ENCODE measurements at places on chromosomes 16 and 17.
A peak's percentile ranks its signal among the peaks of the same experiment; 100 is the strongest.

- no peak for DNase-seq
These were observed 563 bp downstream of the ST6GALNAC1 start for GRCh38 chr17:76642994-76643393.

DNA sequence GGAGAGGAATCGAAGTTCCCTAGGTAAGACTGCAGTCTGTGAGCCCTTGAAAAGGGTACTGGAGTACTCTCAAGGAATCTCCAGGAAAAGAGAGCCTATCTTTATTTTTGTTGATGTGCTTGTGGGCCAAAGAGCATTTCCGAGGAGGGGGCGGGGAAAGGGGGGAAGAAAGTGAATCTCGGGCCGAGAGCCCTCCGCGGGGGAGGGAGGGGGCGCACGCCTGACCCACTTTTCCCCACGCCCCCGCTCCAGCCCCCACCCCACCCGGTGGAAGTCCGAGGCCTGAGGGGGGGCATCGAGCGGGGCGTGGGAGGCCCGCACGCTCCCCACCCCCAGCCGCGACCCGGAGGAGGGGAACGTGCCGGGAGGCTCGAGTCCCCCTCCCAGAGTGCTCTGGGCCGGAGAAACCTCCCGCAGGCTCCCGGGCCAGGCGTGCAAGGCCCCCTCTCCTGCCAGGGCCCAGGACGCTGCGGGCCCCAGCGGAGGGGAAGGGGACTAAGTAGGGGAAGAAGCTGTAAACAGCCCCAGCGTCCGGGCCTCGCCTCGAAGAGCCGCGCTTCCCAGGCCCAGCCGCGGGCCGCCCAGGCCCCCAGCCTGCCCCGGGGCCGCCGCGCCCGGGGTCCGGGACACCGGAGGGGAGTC, 444 bp downstream of the HELZ start:
- no peak for DNase-seq

DNA sequence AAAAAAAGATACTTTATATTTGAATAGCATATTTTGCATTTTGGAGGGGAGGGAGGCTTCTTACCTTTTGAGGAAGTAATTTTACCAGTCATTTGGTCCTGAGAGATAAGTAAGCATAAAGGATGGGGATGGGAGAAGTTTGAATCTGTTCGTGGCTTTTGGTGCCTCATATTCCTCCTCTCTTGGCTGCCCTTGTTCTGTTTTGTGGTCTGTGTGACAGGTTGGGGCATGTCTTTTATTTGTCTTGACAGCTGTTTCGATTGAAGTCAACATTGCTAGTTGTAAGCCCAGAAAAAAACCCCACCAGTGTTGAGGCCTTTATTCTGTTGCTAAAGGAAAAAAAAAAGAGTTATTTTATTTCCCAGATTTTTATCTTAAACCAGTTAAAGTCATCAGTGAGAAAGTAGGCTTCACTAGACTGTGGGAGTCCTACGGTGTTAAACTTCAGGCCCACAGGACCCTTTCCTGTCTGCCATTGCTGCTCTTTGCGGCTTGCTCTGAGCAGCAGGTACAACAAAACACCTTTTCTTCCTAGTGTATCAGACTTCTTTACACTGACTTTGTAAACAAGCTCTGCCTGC, 11.4 kb downstream of the SLC7A6 start:
- DNase-seq: no peak

GRCh38 chr17:49370971-49371834, 9.2 kb upstream of the ZNF652 start:
- no peak for DNase-seq

GRCh38 chr16:1297018-1297696, 12.3 kb upstream of the UBE2I start:
- peak; percentile 46 for DNase-seq

- DNase-seq: no peak
These were observed 65.9 kb upstream of the HLF start for GRCh38 chr17:55198690-55199370.

GRCh38 chr16:79437764-79438751, 162.5 kb downstream of the MAF start:
- DNase-seq: no peak

GRCh38 chr17:49031965-49032928, 35.1 kb downstream of the IGF2BP1 start:
- peak; percentile 15 for DNase-seq

DNA sequence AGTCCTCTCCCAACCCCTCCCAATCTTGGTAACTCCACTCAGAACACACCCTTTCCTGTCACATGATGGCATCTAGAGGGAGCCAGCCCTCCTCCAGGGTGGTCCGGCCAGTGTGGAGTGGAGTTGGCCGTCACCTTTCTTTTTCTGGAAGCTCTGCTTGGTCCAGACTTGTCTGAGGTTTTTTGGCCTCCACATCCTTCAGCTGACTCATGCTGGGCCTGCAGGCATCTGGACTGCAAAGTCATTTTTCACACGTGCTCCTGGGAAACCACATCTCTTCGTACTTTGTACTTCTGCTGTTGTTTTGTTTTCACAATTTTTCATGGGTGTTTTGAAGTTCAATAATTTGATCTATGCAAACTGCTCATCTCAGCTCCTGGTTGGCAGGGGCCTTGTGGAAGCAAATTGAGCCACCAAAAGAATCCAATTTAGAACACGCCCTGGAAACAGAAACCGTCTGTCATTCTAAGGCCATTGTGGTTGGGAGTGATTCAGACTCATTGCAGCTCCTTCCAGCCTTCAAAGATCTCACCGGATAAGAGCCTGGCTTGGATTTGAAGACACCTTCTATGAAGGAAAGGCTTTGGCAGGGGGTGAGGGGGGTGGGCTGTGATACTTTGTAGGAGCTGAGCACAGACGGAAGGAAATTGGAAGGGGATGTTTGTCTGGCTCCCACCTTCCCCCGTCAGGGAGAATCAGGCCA, 42.4 kb upstream of the NF1 start:
- DNase-seq: no peak

DNA sequence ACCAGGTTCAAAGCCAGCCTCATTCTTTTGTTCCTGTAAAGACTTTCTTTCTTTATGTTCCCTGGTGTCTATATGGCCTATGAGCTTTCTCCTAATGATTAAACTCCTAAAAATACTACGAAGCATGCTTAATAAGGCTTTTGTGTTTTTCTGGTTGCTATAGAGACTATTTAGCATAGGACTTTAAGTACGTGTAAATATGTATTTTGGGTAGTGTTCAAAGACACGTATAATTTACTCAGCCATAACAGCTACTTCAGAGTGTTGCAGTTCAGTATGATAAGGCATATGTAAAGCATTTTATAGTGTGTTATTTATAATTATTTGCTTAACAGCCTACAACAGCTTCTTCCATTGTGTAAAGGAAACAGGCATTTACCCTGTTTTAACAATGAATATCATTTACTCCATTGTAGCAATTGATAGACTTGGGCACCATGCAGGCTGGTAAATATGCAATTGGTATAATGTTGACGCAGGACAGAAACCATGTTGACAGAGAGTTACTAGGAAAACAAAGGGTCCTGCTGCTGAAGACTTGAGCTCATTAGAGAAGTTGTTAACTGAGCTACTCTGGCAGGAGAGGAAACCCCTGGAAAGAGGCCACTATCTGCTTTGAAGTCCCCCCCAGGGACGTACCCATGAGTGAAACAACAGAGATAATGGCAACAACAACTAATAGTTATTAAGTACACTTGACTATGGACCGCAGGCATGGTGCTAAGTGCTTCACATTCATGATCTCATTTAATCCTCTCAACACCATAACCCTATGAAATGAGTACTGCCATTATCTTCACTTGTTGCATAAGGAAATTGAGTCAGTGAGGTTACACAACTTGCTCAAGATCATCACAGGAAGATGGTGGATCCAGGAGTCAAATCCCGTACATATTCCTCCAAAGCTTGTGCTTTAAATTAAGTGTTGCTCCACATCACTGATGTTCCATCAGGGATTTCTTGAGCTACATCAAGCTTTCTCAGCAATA, 342.2 kb upstream of the DYNLRB2 start:
- DNase-seq: peak; percentile 72

GRCh38 chr17:2435181-2435741, 34.4 kb upstream of the MNT start:
- no peak for DNase-seq

DNA sequence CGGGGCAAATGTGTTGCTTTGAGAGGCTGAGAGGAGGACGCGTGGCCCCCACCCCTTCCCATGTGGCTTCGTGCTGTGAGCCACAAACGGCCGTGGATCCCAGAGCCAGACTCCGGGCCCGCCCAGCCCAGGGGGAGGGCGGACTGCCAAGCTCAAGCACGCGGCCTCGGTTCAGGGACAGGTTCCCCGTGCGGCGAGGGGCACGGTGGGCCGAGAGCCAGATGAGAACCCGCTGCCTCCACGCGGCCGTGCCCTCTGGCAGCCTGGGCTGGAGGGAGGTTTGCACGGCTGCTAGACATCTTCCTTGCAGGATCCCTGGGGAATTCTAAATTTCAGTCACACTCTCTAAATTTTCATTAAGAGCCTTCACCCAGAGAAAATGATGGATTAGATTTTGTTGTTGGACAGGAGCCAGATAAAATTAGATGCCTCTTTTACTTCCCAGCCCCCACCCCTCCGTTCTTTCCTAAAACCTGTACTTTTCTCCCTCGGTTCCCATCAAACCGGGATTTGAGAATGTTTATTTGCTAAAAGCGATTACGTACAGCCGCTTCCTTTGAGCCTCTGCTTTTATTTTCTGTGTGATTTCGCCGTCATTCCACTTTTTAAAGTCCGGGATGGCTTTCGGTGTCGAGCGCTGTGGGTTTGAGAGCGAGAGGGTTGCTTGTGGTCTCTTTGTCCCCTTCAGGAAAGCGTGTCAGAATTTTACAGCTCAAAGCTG, 25.0 kb upstream of the GNG13 start:
- no peak for DNase-seq

- no peak for DNase-seq
These were observed 53.5 kb downstream of the SMURF2 start for GRCh38 chr17:64608571-64608981.

DNA sequence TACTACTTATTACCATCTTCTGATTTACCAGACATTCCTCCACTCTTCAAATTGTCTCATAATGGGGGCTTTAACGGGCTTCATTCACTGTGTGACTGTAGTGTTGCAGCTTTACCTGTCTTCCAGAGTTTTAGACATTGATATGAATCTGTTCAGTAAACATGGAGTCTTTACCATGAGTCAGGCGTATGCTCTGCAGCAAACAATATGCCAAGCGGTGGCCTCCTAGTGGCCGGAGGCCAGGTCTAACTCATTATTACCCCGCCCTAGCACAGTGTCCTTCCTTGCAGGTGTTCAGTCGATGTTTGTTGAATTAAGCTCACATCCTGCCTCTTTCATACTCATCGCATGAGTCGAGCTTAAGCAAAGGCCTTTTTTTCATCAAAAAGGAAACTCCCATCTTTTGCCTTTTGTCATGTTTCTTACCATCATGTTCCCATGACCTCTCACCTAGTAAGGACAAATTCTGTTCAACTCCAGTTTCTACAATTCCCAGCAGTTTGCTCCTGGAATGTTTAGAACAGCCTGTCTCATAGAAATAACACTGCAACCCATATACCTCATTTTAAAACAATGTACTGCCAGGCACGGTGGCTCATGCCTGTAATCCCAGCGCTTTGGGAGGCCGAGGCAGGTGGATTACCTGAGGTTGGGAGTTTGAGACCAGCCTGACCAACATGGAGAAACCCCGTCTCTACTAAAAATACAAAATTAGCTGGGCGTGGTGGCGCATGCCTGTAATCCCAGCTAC, 39.4 kb downstream of the TUBD1 start:
- DNase-seq: peak; percentile 33

DNA sequence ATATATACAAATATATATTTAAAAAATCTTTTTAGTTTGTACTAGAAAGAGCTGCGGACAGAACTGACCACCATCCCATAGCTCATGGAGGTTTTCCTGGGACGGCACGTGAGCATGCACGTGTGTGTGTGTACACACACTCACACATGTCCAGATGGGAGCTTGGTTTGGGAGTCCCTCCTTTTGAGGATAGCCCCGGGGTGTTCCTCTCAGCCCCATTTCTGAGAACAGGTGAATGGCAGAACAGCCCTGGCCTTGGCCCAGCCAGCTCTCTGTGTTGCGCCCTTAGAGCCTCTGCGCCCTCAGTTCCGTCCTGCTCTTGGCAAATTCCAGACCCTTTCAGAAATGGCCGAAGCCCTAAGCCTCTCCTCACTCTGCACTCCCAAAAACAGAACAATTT, 70.1 kb downstream of the AMFR start:
- no peak for DNase-seq

GRCh38 chr16:67931712-67932461, at the start of gene CTRL:
CTRL (minus strand) TSS chr16:67931862; CDS start chr16:67931852, 10 bp downstream.
- no peak for DNase-seq

DNA sequence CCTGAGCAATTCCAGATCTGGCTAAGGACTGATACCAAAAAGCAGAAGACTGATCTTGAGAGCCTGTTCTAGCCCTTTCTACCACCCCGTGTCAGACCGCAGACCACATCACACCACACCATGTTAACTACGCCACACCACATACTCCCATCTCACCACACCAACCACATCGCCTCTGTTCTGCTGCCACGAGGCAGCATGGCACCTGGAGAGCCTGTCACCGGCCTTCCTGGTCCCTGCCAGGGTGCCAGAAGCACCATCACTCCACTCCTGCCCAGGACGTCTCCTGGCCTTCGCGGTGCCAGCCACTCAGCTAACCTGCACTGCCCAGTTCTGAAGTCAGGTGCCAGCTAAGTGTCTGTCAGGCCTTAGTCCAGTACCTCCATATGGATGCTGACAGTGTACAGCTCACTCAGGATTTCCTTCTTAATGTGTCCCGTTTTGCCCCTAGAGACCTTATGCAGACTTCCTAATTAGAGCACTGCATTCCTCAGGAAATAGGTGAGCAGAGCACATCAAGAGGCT, 37.2 kb upstream of the BCAR1 start:
- no peak for DNase-seq

GRCh38 chr17:41913798-41914197, 5.0 kb downstream of the ACLY start:
- no peak for DNase-seq

DNA sequence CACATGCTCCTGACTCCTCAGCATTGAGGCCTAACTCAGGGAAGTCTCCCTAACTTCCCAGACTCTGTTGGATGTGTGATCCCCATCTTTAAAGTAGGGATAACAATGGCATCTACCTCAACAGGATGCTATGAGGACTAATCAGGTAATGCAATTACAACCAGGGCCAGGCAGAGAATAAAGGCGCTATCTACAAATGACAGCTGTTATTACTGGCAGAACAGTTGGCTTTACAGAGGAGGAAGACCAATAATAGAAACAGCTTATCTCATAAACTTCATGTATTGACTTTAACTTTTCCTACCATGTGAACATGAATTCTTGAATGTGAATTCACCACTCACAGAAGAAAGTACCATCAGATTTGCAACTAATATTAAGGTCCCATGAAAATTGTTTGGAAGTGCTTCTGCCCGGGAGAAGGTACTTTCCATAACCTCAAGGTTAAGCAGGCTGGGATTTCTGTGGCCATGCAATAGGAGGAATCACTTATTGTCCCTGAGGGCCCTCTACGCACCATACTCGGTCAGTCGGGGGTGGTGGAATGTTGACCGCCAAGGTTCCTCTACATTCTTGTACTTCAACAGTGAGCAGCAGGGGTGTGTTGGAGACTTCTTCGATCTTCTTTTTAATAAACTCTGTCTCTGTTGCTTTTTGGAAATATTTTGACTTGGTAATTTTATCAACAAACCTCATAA, 22.6 kb upstream of the ERN1 start:
- no peak for DNase-seq

GRCh38 chr17:62723842-62724241, 84.3 kb downstream of the MARCHF10 start:
- peak; percentile 7 for DNase-seq
